ENCODE measurements at places on chromosomes 3 and 15.

- no peak for DNase-seq
These were observed 21.0 kb downstream of the STXBP5L start for GRCh38 chr3:120928991-120929390.

DNA sequence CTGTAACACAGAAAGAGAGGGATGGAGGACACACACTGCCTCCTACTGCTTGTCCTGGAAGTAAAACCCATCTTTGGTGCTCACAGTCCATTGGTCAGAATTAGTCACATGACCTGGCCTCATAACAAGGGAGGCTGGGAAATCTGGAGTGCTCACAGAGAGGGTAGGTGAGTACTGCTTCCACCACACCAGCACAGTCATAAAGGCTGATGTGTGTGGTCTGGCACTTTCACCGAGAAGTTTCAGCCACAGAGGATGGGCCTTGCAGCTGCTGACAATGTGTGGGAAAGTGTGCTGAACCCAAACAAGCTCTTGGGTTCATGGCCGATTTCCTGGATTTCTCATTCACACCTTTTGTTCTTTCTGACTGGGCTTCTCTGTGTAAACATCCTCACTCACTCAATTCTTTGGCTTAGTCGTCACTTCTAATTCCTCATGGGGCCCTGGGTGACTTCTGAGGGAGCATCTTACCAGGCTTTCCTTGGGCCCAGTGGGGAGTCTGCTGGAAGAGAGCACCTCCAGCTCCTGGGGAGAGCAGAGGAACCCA is 100.7 kb downstream of the ASB7 start:
- peak; percentile 75 for DNase-seq

- DNase-seq: peak; percentile 13
These were observed 4.1 kb upstream of the TGM5 start for GRCh38 chr15:43270676-43271306.

GRCh38 chr3:53850895-53851294 is 4.5 kb downstream of the IL17RB start:
- DNase-seq: no peak

- no peak for DNase-seq
These were observed 265.0 kb downstream of the ZPLD1 start for GRCh38 chr3:102699819-102700140.

DNA sequence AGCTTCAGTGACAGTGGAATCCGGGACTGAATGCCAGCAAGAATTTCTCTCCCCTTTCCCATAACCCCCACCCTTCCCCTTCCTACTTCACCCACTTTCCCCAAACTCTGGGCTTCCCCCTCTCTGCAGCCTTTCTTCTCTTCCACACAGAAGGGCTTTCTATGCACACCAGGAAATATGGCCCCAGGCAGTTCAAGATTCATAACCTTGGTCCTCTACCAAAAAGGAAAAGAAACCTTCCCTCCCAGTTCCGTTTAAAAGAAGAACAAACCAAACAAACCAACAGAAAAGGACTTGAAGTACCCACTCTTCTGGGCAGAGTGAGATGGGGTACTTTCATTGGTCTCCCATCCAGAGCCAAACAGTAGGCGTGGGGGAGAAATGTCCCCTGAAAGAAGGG is 68.8 kb upstream of the ABHD2 start:
- no peak for DNase-seq

- DNase-seq: no peak
These were observed 27.6 kb upstream of the NRROS start for GRCh38 chr3:196611761-196612483.

- DNase-seq: no peak
These were observed 44.5 kb downstream of the POC1A start for GRCh38 chr3:52109611-52110301.

- DNase-seq: peak; percentile 86
These were observed 21.6 kb upstream of the PSTPIP1 start for GRCh38 chr15:76973362-76973743.

DNA sequence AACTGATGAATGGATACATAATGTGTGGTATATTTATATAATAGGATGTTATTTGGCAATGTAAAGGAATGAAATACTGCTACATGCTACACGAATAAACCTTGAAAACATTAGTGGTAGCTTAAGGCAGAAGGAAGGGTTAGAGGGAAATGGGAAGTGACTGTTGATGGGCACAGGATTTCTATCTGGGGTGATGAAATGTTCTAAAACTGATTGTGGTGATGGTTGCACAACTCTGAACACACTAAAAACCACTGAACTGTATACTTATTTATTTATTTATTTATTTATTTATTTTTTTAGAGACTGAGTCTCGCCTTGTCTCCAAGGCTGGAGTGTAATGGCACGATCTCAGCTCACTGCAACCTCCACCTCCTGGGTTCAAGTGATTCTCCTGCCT is 24.8 kb upstream of the SHISA5 start:
- no peak for DNase-seq

DNA sequence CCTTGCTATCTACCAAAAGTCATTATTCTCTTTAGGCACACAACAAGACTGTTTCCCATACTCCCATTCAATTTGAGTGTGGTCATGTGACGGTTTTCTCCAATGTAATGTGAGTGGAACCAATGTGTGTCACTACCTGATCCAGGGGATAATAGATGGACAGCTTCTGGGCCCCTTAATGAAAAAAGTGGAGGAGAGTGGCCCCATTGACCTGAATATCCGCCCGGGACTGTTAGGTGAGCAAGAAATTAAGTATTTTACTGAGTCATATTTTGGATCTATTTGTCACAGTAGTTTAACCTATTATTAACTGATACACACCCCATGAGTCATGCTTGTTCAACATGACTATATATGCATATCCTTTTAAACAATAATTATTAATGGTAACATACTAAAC is 15.1 kb upstream of the ARID3B start:
- DNase-seq: no peak

GRCh38 chr3:64561325-64561843 is 126.4 kb downstream of the ADAMTS9 start:
- no peak for DNase-seq

GRCh38 chr15:92306663-92307062 is 87.0 kb upstream of the ST8SIA2 start:
- DNase-seq: no peak

DNA sequence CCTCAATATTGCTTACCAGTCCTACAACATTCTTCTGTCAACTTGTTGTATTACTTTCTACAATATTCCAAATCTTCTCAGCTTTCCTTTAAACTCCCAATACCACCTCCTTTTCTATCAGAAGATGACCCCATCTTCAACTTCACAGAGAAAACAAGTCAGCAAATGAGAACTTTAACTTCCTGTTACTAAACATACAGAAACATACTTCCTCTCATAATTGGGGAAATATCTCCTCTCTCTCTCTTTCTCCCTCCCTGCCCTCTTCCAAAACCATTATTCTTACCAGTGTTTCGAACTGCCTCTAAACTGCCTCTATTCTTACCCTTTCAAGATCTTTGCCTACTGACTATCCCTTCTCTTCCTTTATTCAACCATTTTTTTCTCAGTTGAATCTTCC is 1.8 kb upstream of the SNAP23 start:
- DNase-seq: no peak

DNA sequence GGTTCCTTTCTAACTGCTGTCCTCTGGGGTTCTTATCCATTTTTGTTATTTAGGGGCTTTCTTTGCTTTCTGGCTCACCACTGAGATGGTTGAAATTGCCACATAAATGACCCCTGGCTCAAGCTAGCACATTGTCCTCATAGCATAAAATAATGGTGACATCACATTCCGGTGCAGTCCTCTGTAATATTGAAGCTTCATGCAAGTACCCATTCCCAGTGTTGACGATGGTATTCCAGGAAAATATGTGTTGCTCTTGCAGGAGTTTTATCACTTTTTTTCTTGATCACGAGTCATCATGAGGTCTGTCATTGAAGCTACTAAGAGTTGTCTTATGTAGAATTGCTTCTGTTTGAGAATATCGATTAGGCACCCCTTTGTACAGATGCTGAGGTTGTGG is 56.1 kb downstream of the CRTC3 start:
- DNase-seq: no peak

- DNase-seq: no peak
These were observed 3.7 kb downstream of the SENP7 start for GRCh38 chr3:101509281-101509680.

GRCh38 chr15:28114114-28114455 is 15.0 kb upstream of the OCA2 start:
- no peak for DNase-seq

- DNase-seq: no peak
These were observed 58.8 kb downstream of the TRPC1 start for GRCh38 chr3:142782616-142783015.

DNA sequence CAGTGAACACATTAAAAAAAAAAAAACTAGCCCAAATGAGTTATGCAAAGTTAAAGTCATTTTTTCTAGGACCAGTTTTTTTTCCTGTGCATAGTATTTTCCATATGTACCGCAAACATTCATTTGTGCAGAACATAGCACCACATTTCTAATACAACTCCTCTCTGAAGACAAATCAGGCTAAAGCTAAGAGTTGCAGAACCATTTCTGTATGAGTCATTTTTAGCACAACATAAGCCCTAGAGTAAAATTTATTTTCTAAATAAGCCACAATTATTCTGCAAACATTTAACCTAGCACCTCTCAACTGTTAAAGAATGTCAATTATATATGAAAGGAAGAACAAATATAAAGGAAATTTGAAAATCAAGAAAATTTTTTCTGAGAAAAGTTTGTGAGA is 375.8 kb downstream of the TIGIT start:
- DNase-seq: no peak

DNA sequence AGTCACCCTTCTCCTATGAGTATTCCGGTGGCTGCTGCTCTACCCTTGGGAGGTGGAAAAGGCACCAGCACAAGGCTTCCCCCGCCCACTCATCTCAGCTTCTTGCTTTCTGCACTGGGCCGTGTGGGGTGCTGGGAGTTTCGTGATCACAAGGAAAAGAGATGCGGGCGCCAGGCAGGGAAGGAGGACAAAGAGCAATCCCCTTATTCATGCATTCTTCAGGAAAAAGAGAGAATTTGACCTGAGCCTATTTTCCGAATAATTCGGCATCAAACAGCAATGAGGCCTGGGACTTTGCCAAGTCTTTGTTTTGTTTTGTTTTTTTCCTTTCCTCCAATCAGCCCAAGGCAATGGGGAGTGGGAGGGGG is 102.2 kb upstream of the LPP start:
- DNase-seq: no peak

GRCh38 chr15:84023636-84024035 is 211.9 kb upstream of the GOLGA6L4 start:
- peak; percentile 47 for DNase-seq

- no peak for DNase-seq
These were observed 215.3 kb upstream of the RARB start for GRCh38 chr3:25212736-25213135.

- DNase-seq: no peak
These were observed 461.9 kb upstream of the ONECUT1 start for GRCh38 chr15:53251996-53252395.

DNA sequence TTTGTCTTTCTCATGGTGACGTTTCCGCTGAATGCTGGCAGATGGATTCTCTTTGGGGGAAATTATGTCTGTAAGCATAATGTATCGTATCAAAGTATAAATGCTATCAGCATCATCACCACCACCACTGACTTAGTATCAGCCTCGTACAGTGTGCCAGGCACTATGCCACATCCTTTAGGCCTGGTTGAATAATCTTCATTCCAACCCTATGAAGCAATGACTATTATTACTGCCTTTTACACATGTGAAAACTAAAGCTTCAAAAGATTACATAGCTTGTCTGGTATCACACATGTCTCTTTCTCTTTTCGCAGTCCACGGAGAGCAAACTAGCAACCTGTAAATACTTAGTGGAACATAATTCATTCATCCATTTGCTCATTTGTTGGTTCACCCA is 166.7 kb upstream of the PRICKLE2 start:
- no peak for DNase-seq

DNA sequence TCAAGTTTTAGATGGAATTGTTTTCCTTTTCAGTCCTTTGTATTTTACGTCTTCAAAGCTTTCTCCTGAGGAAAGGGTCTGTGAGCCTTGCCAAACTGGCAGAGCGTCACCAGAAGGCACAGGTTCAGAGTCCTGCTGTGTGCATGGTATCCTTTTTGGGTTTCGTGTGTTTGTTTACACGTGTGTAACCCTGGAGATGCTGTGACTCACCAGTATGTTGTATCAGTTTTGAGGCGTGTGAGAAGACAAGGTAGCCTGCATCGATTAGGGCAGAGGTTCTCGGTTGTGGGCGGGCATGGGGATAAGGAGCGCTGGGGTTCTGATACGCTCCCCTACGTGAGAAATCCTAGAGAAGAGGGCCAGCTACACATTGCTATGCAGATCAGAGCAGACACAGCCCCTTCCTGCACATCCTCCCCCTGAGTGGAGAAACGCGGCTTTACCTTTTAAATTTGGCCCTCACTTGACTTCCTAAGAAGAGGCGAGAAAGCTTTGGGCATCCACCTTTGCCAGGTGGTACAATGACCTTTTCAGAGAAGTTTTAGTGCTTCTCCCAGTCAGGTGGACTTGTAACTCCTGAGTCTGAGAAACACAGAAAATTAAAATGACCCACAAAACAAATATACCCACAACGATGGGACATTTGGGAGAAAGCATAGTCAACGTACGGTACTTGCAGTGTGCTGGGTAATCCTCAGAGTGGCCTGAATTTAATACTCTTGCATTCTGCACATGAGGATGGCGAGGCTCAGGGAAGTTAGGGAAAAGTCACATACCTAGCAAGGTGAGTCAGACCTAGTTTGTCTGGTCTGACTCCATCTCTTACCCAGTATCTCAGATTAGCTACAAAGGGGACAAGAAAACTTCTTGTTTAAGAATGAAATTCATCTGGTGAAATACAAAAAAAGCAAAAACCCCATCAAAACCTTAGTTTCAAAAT is 38.1 kb downstream of the TRAK1 start:
- no peak for DNase-seq

GRCh38 chr3:129793319-129793718 is 100.2 kb downstream of the TMCC1 start:
- no peak for DNase-seq

DNA sequence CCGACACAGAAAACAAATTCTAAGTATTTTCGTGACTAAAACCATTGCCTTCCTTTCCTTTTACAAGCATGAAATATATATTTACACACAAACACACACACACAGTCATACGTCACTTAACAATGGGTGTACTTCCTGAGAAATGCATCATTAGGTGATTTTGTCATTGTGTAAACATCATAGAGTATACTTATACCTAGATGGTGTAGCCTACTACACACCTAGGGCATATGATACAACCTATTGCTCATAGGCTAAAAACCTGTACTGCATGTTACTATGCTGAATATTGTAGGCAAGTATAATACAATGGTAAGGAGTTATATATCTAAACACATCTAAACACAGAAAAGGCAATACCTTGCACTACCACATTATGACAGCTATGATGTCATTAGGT is 28.6 kb downstream of the COL6A5 start:
- DNase-seq: no peak
